Glutamatergic neuron (in vitro differentiated cells): ENCODE measurements at places on chromosomes 11 and 22.

- DNase-seq: no peak
These were observed 96.3 kb downstream of the SWAP70 start for GRCh38 chr11:9760193-9760575.

DNA sequence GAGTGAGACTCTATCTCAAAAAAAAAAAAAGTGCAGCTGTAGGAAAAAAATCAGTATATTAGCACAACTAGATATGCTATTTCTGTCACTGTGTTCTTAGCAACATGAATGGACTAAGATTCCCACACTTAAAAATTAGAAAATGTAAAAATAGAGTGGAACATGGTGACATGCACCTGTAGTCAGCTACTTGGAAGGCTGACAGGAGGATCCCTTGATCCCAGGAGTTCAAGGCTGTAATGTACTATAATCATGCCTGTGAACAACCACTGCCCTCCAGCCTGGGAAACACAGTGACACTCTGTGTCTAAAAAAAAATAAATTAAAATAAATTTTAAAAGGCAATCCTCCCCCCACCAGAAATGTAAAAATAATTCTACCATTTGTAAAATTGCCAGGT is 29.8 kb downstream of the PICALM start:
- no peak for DNase-seq

DNA sequence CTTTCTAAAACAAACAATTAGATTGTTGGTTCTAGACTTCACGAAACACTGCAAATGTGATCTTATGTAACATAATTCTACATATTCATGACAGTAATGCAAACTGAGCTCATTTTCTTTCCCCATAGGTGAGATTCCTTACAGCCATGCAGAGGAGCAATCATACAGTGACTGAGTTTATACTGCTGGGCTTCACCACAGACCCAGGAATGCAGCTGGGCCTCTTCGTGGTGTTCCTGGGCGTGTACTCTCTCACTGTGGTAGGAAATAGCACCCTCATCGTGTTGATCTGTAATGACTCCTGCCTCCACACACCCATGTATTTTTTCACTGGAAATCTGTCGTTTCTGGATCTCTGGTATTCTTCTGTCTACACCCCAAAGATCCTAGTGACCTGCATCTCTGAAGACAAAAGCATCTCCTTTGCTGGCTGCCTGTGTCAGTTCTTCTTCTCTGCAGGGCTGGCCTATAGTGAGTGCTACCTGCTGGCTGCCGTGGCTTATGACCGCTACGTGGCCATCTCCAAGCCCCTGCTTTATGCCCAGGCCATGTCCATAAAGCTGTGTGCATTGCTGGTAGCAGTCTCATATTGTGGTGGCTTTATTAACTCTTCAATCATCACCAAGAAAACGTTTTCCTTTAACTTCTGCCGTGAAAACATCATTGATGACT is 1.5 kb downstream of the OR9G1 start:
- DNase-seq: no peak

- DNase-seq: no peak
These were observed 49.3 kb downstream of the PPME1 start for GRCh38 chr11:74220376-74220775.

DNA sequence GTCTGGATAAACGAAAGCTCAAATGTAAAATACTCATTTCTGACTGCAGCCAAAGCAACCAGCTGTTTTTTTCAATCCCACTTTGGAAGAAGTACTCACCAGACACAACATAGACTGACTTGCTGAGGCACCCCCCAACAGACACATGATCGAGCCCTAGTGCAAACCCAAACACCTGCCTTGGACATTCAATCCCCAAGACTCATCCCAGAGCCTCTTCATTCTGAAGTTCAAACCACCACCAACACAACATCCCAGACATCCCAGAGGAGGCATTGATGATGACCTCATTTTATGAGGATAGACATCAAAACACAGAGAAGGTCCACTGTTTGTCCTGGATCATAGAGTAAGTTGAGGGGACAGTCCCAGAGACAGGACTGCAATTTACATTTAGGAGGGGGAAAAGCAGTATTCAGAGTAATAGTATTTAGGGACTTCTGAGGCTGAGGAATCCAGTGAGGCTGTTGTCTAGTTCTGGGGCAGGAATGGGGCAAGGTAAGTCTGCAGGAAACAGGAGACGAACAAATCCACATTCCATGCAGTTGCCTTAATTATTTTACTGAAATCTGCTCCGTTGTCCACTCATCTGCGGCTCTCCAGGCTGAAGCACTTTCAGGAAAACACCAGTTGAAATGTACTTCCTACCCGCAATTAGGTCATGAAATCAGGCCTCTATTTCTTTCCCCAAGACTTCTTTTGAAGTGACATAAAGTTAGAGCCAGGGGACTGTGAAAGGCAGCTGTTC is 54.8 kb downstream of the CLPB start:
- DNase-seq: no peak

- DNase-seq: peak; percentile 58
These were observed 22.7 kb downstream of the YPEL1 start for GRCh38 chr22:21712751-21713427.

GRCh38 chr11:46382646-46383403 is 1.4 kb downstream of the MDK start:
- DNase-seq: peak; percentile 70

- DNase-seq: no peak
These were observed 1.0 kb downstream of the ARHGAP8 start for GRCh38 chr22:44753189-44754042.

DNA sequence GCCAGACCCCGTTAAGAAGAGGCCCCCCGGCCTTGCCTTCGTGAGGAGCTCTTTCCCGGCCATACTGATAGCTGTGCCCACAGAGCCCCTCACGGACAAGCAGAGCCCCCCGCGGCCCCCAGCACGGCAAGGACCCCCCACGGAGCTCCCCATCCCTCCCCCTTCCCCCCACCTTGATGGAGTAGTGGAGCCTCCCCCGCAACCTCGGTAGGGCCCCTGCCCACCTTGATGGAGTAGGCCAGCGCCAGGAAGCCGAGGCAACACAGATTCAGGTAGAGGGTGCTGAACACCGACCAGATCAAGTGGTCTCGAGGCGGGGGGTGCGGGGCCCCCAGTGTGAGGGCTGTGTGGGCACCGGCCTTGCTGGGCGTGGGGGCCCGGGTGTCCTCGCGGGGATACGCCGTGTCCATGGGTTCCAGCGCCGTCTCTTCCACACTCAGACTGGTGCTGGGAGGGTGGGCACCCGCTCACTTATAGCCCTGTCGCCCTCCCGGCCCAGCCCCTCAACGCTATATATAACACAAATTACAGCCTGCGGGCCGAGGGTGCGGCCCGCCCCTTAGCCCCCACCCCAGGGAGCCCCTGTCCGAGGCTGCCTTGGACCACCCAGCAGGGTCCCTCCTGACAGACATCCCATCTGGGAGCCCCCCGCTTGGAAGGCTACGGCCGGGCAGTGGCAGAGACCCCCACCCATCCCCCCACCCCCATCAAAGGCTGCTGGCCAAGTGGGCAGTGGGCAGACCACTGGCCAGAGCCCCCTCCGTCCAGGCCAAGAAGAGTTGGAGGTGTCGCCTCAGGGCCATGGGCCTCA is at the start of gene IFITM5:
Gene IFITM5, minus strand, starts transcription at position 446 of the 811 bp plus-strand sequence. Its CDS starts 36 bp downstream, at position 410.
- DNase-seq: peak; percentile 15

DNA sequence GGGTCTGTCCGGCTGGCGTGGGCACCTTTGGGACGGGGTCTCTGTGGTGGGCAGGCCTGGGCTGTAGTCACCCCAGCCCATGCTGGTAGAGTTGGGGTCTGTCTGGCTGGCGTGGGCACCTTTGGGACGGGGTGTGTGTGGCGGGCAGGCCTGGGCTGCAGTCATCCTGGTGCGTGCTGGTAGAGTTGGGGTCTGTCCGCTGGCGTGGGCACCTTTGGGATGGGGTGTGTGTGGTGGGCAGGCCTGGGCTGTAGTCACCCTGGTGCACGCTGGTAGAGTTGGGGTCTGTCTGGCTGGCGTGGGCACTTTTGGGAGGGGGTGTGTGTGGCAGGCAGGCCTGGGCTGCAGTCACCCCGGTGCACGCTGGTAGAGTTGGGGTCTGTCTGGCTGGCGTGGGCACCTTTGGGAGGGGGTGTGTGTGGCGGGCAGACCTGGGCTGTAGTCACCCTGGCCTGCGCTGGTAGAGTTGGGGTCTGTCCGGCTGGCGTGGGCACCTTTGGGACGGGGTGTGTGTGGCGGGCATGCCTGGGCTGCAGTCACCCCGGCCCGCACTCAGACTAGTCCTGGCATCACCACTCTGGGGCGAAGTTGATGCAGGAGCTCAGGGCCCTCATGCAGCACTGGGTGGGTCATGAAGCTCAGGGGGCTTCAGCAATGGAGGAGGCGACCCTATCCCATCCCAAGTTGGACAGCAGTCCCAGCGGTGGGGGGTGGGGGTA is 19.3 kb downstream of the PRR33 start:
- DNase-seq: peak; percentile 12

DNA sequence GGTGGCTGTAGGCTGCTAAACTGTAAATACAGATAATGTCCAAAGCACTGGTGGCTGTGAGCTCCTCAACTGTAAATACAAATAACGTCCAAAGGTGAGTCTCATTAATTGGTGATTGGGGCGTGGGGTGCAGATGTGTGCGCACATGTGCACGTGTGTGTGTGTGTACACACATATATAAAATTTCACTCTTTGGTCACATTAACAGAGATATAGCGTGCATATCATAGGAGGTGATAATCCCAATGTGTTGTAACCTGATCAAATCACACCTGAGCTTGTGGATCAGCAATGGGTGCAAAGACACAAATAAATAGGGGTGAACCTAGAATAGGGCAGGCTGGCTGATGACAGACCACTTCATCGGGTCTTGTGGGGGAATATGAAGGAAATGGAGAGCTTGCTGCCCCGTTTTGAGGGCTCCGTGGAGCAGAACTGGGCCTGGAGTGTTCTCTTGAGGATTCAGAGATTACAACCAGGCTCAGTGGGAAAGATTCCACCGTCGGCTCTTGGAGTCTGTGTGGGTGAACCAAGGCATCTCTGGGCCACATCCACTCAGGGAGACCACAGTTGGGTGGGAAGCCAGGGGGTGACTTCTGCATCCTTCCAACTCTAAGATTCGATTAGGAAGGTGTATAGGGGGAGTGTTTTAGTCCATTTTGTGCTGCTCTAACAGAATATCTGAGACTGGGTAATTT is 24.9 kb upstream of the OSBPL5 start:
- no peak for DNase-seq

GRCh38 chr11:128398517-128399250 is 188.7 kb downstream of the ETS1 start:
- no peak for DNase-seq

- DNase-seq: no peak
These were observed 2.8 kb upstream of the CABP7 start for GRCh38 chr22:29716814-29717545.

- DNase-seq: peak; percentile 82
These were observed 33.8 kb upstream of the SLC35C1 start for GRCh38 chr11:45771193-45771565.

DNA sequence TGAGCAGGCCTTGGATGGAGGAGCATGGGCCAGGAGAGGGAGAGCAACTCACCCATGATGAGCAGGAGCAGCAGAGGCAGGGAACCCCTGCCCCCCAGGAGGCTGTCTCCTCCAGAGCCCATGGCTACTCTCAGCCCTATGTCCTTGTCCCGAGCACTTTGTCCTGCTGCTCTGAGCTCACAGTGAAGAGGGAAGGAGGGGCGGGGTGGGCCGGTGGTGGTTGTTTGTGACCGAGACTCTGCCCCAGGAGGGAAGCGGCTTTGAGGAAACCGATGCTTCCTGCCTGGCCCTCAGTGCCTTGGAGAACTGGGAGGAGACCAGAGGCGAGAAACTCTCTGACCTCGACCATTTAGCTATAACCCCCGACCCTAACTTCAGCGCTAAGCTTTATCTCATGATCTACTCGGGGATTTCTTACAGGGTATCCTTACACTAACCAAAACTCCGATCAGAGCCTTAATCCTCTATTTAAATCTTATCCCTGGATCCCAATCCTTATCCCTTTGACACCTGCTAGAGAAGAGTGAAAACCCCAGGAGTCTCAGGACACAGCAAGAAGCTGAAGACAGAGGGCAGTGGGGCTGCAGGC is at the start of gene ROBO4:
Gene ROBO4, minus strand, starts transcription at position 192 of the 589 bp plus-strand sequence. Its CDS starts 70 bp downstream, at position 122.
- DNase-seq: no peak

- no peak for DNase-seq
These were observed 3.8 kb downstream of the ALKBH8 start for GRCh38 chr11:107561688-107562087.

- no peak for DNase-seq
These were observed 83.6 kb downstream of the CCDC34 start for GRCh38 chr11:27279460-27279859.

DNA sequence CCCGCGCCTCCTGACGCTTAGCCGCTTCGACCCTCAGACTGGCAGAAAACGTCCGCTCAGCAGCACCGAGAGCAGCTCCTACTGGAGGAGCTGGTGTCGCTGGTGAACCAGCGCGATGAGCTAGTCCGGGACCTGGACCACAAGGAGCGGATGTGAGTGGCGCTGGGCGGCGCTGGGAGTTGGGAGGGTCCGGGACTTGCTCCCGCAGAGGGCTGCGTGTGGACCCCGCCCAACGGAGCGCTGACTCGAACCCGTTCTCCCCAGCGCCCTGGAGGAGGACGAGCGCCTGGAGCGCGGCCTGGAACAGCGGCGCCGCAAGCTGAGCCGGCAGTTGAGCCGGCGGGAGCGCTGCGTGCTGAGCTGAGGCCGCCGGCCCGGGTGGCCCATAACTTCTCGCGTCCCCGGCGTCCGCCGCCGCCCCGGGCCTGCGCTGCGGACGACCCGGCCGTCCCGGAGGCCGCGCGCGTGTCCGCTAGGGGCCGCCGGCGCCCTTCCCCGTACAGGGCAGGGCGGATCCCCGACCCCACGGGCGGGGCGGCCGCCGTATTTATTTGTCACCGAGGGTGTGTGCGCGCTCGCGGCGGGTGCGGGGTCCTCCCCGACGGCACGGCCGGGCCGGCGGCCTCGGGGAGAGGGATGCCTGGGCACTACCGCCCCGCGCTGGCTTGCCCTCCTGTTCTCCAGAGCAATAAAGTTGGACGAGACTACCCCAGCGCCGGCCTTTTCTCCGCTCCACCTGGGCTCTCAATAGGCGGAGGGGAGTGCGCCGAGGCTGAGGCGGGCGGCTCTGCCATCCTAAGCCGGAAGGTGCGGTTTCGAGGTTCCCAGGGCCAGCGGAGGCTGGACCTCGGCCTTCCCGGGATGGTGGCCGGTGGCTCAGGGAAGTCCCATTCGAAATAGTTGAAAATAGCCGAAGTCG is 3.4 kb downstream of the KCNK7 start:
- DNase-seq: peak; percentile 65

DNA sequence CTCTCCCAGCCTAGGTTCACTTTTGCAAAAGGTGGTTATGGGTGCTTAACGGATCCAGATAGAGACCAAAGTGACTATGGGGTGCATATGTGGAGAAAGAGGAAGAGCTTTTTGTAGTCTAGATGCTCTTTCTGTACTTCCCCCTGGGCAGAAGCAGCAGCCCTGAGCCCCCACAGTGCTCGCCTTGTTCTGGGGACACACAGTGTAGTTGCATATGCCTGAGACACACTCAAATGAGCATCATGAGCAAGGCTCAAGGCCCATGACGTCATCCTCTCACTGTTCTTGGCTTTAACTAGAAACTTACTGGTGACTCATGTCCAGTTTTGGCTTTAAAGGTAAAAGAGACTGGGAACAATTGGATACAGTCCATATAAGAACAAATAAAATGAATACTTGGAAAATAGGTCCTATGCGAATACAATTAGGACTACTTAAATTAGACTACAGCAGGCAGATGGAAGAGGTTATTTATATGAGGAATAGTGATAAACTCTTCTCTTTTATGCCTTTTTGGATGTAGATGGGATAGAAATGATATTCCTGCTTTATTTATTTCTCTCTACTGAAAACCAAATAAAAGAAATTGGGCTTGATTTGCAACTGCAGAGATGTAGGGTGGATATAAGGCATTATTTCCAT is 20.1 kb upstream of the PEX26 start:
- no peak for DNase-seq

- no peak for DNase-seq
These were observed 11.6 kb downstream of the ELF5 start for GRCh38 chr11:34501949-34502348.

GRCh38 chr11:134176284-134176683 is 47.5 kb downstream of the NCAPD3 start:
- no peak for DNase-seq
